ENCODE measurements at places on chromosomes 2 and 18. TPM values are rescaled to one million over a fixed set of nuclear protein-coding genes. Genes with fewer than 3 reads are reported as not detected.

ADRA2B gene
- total RNA-seq, result 2.4 TPM

DNA sequence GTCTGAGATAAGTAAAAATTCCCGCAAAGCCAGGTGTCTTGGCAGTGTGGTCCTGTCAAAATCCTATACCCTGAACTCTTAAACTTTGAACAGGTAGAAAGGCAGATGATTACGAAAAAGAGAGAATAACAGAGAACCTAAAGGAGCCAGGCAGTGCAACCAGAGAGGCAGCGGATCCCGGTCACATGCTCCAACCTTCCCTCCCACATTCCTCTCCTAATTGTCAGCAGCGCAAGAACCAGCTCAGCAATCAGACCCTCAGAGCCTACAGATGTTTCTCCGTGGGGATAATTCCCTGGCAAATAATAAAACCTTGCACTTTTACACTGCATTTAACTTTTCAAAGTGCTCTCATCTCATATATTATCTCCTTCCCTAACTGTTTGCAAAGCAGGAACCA, 124.8 kb downstream of the EPHA4 start:
- DNase-seq, result no peak

ALPI gene
- not detected for total RNA-seq

- DNase-seq, result no peak
These were observed 59.5 kb downstream of the MFSD6 start for GRCh38 chr2:190467575-190468083.

DNA sequence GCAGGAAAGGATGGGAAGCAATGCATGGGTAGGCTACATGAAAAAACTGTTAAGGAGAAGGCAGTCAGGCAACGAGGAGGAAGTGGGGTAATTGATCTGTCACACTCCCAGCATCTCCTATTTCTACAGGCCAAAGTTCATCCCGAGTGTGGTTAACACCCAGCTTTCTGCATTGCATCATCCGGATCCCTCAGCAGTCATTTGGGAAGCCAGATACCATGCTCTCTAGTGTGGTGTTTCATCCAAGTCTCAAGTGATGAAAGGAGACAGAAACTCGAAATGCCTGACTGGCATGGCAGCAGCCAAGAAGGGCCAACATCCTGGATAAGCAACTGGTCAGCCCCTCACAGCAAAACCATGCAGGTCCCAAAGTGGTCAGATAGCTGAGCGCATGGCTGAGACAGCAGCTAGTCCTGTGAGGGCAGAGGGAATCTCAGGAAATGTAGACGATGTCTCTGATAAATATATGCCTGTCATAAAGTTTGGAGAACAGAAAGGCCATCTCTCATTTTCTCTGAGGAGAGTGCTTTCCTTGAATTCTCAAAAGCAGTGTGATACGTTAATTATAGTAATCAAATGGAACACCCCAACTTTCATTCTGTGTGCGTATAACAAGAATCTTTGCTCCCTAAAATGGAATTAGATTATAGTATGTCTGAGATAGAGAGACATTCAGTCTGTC, 24.8 kb upstream of the HNRNPA3 start:
- no peak for DNase-seq

DNA sequence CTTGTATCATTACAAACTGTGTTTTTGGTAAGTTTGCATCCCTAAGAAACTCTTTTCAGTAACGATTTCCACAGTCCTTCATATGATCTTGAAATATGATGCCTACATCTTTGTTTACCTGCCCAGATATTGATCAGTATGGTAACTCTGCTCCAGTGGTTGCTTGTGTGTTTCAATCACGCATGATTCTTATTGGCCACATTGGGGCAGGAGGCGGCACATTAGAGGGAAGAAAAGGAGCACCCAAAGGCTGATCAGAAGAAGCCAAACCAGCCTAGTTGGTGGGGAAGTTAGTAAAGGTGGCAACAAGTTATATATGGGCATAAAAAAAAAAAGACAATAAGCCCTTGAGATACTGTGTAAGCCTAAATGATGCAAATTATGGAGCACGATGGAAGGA, 158.9 kb downstream of the RHBDD1 start:
- DNase-seq, result no peak

ARHGAP28 gene
- 4.8 TPM for total RNA-seq

SPRED2 gene
- total RNA-seq, result 9.3 TPM

DNA sequence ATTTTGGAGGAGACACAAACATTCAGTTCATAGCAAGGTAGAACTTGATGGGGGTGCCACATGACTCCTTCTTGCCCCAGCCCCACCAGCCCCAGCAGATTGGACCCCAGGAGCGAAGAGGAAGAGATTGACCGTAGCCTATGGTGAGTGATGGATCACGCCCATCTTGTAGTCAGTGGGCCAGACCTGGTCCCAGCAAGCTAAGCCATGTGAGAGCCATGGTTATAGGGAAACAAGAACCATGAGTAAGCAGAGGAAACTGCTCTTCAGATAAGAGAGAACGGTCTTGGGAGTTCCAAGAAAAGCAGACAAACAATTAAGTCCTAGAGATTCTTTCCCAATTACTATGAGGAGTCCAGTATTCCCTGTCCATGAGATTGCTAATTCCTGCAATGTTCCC, 4.6 kb upstream of the TCF4 start:
- DNase-seq, result no peak

GRCh38 chr2:207216457-207216856, 50.7 kb upstream of the KLF7 start:
- DNase-seq, result no peak

DNA sequence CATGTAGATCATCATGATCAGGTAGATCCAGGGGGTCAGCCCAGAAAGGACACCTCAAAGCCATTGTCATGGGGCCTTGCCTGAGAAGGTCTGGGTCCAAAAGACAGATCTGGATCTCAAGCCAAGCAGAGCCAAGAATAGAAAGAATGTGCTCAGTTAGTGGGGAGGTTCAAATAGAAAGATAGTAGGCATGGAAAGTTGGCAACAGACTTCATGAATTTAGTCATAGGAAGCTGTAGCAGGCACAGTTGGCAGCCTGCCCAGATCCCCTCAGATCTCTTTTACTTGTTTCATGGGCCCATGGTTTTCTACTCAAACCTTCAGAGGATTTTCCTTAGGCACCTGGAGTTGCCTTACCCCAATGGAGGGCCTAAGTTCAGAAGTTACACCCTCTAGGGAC, 767.0 kb downstream of the SLC4A3 start:
- no peak for DNase-seq

DNA sequence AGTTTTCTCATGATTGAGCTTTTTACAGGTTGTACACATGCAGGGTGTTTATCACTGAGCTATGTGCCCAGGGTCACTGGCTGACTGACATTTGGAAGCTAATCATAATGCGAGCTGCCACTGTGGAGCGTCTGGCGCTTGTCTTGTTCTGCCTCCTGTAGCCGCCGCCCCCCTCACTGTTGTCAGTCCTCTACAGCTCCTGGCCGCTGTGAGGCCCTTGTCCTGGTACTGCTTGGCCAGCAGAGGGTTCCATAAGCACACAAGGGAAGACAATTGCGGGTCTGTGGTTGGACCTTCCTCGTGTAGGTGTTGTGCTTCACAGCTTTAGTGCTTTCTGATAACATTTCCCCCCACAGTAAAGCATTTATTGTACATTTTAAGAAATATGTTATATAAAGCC, 105.6 kb upstream of the LDLRAD4 start:
- no peak for DNase-seq

IL36B gene
- total RNA-seq, result not detected

ABCG8 gene
- not detected for total RNA-seq

DNA sequence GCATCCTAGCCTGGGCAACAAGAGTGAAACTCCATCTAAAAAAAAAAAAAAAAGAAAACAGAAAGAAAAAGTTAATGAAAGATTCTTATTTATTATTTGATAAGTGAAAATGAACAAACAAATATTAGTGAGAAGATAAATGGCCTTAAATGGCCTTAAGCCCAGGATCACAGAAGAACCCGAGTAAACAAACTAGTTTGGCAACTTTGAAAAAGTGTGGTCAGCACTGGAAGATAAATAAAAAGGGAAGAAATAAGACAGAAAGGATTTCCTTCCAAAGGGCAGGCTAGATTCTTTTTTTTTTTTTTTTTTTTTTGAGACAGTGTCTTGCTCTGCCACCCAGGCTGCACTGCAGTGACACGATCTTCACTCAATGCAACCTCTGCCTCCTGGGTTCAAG, 692.4 kb downstream of the CPS1 start:
- no peak for DNase-seq

DNA sequence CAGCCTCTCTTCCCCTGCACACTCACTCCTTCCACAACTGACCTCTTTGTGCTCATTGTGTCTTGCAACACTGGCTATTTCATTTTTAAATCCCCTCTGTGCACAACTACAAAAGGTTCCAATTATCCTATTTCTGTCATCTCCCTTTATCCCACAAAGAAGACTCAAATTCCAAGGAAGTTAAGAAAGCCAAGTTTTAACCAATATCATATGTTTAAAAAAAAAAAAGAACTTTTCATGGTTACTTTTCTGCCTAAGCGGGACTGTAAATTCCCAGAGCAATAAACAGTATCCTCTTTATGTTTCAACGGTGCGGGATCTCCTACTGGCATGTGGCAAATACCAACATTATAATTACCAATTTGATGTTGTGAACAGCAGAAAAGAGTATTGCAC, 83.8 kb downstream of the DOCK10 start:
- no peak for DNase-seq

CYP26B1 gene
- total RNA-seq, result 4.8 TPM

DNA sequence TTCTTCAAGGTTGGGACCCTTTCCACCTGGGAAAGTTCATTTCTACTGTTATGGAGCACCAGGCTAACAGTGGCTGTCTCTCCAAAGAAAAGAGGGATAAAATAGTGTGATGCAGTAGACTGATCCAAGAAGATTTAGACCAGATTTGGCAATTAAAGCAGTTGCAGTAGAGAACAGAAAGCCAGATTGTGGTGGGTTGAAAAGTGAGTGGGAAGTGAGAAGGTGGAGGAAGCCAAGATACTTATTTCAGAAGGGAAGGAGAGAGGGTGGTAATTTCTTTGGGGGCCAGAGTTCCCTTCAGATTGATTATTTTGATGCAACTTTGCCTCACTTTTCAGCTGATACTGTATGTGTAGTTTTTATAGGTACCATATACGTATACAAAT, 8.0 kb downstream of the MYL12B start:
- no peak for DNase-seq
